Stimulated activated memory B cell treated with anti-CD40 and anti-IgM and Interleukin-4, amounts not matched to agents 10 μg/mL and 1 μg/mL and 100 μg/mL, for 72 hours (primary cell): ENCODE measurements at places on chromosomes 3 and 15.

- ATAC-seq, result no peak
Measured at GRCh38 chr3:9246189-9246588, 3.3 kb downstream of the SRGAP3 start.

- no peak for ATAC-seq
Measured at GRCh38 chr3:103785537-103785936, 1350.7 kb downstream of the ZPLD1 start.

DNA sequence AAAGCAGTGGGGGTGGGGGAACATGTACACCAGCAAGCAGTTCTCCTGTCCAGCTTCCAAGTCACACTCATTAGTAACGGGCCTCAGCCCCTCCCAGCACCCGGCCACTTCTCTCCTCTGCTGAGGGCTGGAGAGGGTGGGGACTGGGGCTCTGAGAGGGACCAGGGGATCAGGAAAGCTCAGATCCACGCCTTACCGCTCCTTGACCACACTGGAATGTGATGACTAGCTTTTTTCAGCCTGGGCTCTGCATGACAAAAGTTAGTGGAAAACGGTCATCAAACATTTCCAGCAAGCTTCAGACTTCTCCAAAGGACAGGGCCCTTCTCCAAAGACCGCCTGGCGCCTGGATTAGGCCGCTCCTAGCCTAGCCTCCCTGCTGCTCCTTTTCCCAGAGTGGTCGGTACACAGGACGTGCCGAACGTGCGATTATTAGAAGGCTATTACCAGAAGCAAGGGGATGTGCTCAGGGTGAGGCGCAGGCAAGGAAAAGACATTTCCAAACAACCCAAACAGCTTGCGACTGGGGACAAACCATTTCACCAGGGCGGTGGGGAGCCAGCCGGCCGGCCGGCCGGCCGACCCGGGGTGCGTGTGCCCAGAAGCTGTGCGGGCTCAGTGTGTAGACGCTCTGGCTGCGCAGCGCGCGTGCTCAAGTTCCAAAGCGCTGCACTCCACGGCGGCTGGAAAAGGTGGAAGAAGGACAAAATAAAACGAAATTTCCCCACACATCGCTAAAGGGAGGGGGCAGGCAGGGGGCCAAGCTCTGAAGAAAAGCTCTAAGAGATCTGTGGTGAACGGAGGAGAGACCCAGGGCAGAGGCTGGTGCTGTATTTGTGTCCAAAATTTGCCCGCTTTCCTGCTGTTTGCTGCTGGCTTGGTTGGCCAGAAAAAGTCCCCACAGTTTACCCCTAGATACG lies 51.0 kb upstream of the SSR3 start:
- peak; percentile 49 for ATAC-seq

- ATAC-seq, result no peak
Measured at GRCh38 chr15:71651750-71652186, 158.6 kb upstream of the NR2E3 start.

DNA sequence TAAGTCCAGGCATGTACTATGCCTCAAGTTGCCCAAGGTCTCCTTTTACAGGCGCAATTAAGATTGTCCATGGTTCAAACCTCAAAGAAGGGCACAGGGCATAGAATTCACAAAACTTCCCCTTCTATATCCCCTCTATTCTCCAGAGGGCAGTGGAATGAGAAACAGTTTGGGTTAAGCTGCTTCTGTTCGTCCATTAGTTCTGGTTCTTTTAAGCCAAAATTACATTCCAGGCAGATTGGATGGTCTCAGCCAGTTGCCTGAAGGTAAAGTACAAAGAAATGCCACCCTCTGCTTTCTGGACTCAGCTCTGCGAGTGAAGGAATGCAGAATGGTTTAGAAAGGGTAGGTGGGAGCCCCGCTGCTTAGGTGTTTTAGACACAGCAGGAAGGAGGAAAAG lies 200.7 kb downstream of the GREM1 start:
- ATAC-seq, result no peak

- no peak for ATAC-seq
Measured at GRCh38 chr15:59448871-59449270, 10.9 kb downstream of the FAM81A start.

DNA sequence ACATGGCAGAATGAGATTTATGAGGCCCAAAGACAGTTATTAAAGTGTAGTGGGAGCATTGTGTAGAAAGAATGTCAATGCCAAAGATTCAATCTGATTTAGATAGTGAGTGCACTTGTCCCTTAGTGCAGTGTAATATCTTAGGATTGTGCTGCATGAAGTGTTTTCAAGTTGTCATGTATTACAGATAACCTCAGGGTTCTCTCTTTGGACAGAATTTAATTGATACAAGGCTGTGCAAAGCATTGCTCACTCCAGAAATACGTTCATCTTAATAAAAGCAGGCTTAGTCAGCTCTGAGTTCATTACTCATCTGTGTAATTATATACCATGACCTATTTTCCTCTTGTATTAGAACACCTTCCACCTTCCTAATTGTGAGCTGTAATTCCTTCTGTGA lies 16.0 kb upstream of the GPR171 start:
- no peak for ATAC-seq
